Mesothelial cell of epicardium (in vitro differentiated cells): ENCODE measurements at places on chromosomes 16 and 17. TPM values are rescaled to one million over a fixed set of nuclear protein-coding genes. Genes with fewer than 3 reads are reported as not detected.

TEDC2 gene
- total RNA-seq = 14.5 to 16.0 TPM (median 14.7 TPM) in 3 replicates

DNA sequence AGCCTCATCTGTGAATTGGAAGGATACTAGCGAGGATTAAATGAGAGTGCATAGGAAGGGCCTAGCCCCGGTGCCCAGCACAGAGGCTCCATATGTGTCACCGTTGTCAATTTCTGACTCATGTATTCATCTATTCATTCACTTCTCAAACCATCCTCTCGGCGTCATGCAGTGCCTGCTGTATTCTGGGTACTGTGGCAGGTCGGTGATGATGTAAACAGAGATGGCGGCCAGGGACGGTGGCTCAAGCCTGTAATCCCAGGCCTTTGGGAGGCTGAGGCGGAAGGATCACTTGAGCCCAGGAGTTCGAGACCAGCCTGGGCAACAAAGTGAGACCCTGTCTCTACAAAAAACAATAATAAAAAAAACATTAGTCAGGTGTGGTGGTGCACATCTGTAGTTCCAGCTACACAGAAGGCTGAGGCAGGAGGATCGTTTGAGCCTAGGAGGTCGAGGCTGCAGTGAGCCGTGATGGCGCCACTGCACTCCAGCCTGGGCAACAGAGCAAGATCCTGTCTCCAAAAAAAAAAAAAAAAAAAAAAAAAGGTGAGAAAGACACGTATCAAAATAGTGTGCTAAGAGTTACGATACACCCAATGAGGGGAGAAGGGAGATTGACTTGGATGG, 4.3 kb upstream of the PPP1R1B start:
- no peak for DNase-seq
- H3K4me3 ChIP-seq = no peak overlapping the region
- H3K36me3 ChIP-seq = no peaks in the 10 kb centered on the region
- peaks cover 14% of the 10 kb centered on the region for H3K4me1 ChIP-seq

DNA sequence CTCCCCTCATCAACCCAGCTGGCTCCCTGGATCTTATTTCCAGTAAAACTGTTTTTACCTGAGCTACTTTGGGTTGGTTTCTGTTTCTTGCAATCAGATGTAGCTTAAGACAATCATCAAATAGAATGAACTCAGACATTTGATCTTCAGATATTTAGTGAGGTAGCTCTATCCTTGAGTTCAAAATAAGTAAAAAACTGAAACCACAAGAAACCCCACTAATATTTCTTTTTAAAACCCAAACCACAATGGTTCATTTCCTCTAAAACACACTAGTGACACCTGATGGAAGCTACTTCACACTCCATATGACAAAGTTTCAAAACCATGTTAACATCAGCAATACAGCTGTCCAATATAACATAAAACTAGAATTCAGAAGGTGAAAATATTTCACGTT, 37.8 kb downstream of the CACNG1 start:
- no peak overlapping the region for H3K27ac ChIP-seq
- H3K36me3 ChIP-seq = peaks cover 27% of the 10 kb centered on the region
- H3K4me3 ChIP-seq = no peak overlapping the region
- DNase-seq = no peak
- H3K4me1 ChIP-seq = no peaks in the 10 kb centered on the region

DNA sequence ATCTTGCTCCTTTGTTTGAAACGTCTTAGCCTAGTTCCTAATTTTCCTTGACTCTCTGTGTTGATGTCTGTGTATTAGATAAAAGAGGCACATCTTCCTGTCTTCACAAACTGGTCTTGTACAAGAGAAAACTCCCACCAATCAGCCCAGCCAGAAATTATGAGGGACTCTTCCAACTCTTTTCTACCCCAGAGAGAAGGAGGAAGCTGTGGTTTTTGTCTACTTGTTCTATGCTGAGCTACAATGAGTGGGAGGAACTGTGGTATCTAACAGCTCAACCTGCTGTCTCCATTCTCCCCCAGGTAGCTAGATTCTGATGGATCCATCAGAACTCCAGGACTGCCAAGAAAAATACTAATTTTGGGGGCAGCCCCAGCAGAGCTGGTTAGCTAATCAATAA, 392.5 kb downstream of the HS3ST3B1 start:
- no peaks in the 10 kb centered on the region for H3K4me1 ChIP-seq
- H3K4me3 ChIP-seq = no peak overlapping the region
- no peak overlapping the region for H3K27ac ChIP-seq
- H3K27me3 ChIP-seq = no peaks in the 10 kb centered on the region

GRCh38 chr17:21392266-21392665, 16.1 kb downstream of the KCNJ12 start:
- no peak overlapping the region for H3K27ac ChIP-seq
- H3K27me3 ChIP-seq = peaks cover 24% of the 10 kb centered on the region
- H3K36me3 ChIP-seq = no peaks in the 10 kb centered on the region
- no peak overlapping the region for H3K4me3 ChIP-seq
- H3K4me1 ChIP-seq = peaks cover 11% of the 10 kb centered on the region
- DNase-seq = no peak

GRCh38 chr16:14372471-14372870, 257.6 kb downstream of the PARN start:
- no peak overlapping the region for H3K27ac ChIP-seq
- H3K36me3 ChIP-seq = no peaks in the 10 kb centered on the region
- H3K4me3 ChIP-seq = no peak overlapping the region
- no peak for DNase-seq
- peaks cover 11% of the 10 kb centered on the region for H3K27me3 ChIP-seq
- H3K4me1 ChIP-seq = no peaks in the 10 kb centered on the region

DNA sequence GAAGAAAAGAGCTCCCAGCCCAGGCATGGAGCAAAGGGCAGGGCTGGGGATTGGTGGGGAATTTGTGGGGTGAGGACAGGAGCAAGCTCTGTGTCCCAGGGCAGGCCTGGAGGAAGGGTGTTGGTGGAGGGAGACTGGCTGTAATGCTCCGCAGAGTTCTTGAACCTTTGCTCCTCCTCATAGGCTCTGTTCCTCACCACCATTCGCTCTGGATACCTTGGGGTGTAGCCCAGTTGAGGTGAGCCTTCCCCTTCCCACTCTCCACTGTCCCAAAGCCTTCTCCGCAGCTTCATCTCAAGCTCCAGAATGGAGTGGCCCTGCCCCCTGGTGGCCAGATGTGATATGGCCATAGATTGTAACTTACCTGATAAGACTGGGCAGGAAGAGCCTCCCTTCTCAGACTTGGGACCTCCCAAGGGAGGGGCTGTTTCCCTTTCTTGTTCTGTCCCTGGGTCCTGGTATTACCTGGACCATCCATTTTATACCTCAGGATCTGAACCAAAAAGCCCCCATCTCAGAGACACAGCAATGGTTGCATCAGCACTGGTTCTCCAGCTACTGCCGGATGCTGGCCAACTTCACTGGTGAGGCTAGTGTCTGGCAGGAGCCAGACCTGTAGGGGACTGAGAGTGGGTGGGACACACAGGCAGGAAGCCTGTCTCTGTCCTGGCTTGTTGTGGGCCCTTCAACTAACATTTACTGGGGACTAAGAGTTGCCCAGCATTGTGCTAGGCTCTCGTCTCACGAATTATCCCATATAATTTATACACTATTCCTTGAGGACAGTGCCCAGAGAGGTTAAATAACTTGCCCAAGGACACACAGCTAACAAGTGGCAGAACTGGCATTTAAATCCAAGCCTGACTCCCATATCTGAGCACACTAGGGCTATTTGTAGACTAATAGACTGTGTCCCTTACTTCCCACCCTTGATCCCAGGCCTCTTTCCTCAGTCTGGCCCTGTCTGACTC, 19.1 kb upstream of the STAC2 start:
- DNase-seq = peak; percentile 71
- no peaks in the 10 kb centered on the region for H3K36me3 ChIP-seq
- no peak overlapping the region for H3K4me3 ChIP-seq
- H3K27ac ChIP-seq = no peak overlapping the region
